ENCODE measurements at places on chromosomes 7 and 10.

GRCh38 chr10:1074052-1074747, 18.0 kb downstream of the WDR37 start:
- DNase-seq, result peak; percentile 41

GRCh38 chr10:107649249-107649648, 484.7 kb upstream of the SORCS1 start:
- DNase-seq, result no peak

DNA sequence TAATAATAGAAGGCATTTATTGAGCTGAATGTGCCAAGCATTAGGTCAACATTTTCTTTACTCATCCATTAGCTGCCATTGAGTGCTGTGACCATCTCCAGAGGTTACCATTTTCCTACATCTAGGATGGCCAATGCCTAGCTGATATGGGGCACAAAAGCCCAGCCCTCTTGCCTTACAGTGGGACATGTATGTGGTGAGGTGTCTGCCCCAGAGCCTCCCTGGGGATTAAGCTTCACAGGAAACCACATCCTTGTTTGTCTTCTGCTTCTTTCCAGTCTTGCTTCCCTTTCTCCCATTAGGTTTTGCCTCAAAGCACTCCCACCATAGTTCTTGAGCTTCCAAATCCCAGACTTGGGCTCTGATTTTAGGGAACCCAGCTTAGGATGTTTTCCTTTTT, 258.7 kb downstream of the SORCS3 start:
- no peak for DNase-seq

DNA sequence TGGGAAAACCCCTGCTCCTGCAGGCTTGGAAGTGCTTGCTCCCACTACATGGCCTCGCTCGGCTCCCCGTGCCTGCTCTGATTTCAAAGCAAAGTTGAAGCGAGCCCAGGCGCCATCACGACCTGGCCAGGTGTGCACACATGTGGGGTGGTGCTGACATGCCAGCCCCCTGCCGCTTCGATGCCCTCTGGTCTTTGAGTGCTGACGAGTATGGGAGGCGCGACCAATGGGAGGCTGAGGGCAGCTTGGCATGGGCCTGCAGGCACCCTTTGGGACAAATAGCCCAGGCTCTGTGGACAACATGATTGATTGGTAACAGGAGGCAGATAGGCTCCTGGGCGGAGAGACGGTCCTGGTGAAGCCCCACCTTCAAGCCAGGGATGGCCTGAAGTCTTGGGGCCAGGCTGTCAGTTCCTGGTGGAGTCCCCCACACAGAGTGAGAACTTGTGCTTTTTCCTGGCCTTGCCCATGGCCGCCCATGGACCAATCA, 252.4 kb upstream of the SEMA3A start:
- DNase-seq, result no peak

- DNase-seq, result no peak
Observed at GRCh38 chr10:103417601-103418000, 21.2 kb downstream of the PDCD11 start.

Data from hematopoietic multipotent progenitor cell treated with erythropoietin and hydrocortisone succinate and interleukin-3 and kit ligand, for 4 days (in vitro differentiated cells).